ENCODE measurements at places on chromosomes 2 and 18. TPM values are rescaled to one million over a fixed set of nuclear protein-coding genes. Genes with fewer than 3 reads are reported as not detected.

Gene IL1RN
- 9.8 TPM for total RNA-seq

Gene FBLN7
- total RNA-seq, result 38.9 TPM

Gene MC2R
- not detected for total RNA-seq

Gene KIF1A
- total RNA-seq, result 3.8 TPM

Gene KDSR
- 77.2 TPM for total RNA-seq

Gene PROKR1
- not detected for total RNA-seq

Gene CRYGC
- not detected for total RNA-seq

Gene NT5DC4
- not detected for total RNA-seq

Gene KCNS3
- 0.17 TPM for total RNA-seq
